ENCODE measurements at places on chromosomes 2 and 18. TPM values are rescaled to one million over a fixed set of nuclear protein-coding genes. Genes with fewer than 3 reads are reported as not detected.

CLHC1 gene
- 6.7 TPM for total RNA-seq

PLEK gene
- 3.0 TPM for total RNA-seq

LGALSL gene
- 5.5 TPM for total RNA-seq

ERFE gene
- not detected for total RNA-seq

LRATD1 gene
- 4.8 TPM for total RNA-seq

STK17B gene
- 7.4 TPM for total RNA-seq

RNF181 gene
- 58.7 TPM for total RNA-seq

GPR35 gene
- 1.4 TPM for total RNA-seq

CHRND gene
- total RNA-seq: not detected

RAB31 gene
- total RNA-seq: 2.5 TPM

ZNF385B gene
- 0.37 TPM for total RNA-seq

GRCh38 chr2:34317797-34318196, 718.7 kb upstream of the FAM98A start:
- no peak for DNase-seq

DNA sequence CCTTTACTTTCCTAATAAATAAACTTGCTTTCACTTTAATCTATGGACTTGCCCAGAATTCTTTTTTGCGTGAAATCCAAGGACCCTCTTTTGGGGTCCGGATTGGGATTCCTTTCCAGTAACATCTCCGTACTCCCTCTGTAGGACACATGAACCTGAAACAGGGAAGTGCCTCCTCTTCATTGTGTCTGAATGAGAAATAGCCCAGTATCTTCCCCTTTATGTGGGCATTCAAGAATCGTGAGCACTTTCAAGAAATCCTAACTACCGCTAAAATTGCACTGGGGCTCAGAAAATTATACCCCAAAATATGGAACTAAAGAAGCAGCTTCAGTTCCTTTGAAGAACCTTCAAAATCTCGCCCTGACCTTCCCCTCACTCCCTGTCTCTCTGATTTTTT, 7.8 kb upstream of the POMC start:
- DNase-seq: no peak

- DNase-seq: peak; percentile 94
These were observed at the start of gene DNAJC10 for GRCh38 chr2:182715892-182716649. TSS of gene DNAJC10 (plus strand) at chr2:182716257. CDS start at chr2:182718087, 1,830 bp downstream.

DNA sequence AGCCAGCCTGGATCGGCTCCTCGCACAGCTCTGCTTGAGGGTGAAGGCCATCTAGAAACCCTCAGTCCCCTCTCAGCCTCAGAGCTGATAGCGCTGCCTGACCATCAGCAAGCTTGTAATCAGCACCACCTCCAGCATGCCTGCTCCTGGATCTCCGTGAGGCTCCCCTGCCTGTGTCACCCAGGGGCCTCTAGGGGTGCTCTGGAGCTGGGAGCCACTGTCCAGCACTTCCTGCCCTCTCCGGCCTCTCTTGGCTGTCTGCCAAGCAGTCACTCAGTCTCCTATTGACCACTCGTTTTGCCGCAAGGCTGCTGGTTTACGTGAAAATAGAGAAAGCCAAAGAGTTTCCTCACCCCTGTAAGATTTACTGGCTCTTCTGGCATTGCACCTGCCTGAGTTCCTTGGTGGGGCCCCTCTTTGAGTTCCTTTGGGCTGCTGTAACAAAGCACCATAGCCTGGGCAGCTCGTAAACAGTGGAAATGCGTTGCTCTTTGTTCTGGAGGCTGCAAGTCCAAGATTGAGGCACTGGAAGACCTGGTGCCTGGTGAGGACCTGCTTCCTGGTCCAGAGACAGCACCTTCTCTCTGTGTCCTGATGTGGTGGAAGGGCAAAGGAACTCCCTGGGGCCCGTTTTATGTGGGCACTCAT, 17.9 kb downstream of the CAPN10 start:
- DNase-seq: peak; percentile 65

GRCh38 chr2:94759211-94759610, 112.0 kb upstream of the TEKT4 start:
- no peak for DNase-seq

GRCh38 chr2:111226876-111227700, 106.4 kb downstream of the BCL2L11 start:
- DNase-seq: no peak

DNA sequence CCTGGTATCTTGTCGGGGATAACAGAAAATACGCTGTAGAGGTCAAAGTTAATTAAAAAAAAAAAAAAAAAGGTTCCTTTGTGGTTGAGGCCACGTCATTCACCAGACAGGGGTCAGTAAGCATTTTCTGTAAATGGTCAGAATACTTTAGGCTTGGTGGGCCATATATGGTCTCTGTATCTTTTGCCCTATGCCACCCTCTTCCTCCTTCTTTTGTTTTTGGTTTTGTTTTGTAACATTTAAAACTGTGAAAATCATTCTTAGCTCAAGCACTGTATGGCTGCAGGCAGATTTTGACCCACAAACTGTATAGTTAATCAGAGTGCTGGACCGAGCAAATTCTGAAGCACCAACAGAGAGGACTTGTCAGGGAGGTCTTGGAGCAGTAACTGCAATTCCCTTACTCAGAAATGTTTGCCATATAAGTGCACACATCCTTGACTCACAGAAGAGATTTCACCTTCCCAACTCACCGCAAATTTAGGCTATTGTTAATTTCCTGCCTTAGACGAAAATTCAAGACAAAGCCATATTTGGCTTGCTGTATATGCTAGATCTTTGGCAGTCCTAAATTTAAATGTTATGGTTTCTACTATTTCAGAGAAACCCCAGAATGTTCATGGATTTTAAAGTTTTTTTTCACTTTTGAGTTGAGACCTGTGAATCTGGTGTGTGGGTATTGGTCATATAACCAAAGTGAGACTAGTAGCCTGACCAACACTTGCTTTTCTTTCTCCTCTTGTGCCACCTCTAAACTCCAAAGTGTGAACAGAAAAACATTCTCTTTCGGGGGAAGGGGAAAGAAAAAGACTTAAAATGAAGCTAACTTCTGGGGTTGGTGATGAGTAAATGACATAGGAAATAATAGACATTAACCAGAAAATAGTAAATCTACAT, 65.4 kb downstream of the DOCK10 start:
- no peak for DNase-seq

DNA sequence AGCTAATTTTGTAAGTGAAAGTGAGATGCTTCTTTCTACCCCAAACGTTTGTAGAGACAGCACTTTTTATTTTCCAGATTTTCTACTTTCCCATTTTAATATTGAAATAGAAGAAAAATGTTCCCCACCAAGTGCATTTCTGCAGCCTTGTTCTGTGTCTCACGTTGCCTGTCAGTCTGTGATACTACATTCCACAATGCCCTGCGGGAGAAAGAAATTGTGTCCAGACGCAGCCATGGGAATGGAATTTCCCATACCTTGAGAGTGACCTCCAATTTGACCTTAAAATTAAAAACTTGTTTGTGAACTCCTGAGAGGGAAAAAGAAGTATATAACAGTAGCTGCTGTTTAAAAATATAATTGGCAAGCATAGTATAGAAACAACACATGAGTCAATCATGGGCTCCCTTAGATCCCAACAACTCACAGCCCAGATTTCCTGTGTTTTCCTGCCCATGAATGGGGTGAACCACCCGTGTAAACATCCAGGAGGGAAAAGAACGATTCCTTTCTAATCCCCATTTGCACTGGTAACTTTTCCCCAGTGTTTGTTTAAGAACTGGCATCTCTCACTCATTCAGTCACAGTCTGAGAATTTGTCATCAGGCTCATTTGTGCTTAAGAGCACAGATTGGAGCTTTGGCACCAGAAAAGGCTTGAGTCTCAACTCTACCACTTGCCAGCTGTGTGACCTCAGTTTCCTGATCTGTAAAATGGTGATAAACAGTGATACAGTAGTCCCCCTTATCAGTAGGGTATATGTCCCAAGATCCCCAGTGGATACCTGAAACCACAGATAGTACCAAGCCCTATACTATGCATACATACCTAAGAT, 166.1 kb upstream of the ZNF521 start:
- no peak for DNase-seq

DNA sequence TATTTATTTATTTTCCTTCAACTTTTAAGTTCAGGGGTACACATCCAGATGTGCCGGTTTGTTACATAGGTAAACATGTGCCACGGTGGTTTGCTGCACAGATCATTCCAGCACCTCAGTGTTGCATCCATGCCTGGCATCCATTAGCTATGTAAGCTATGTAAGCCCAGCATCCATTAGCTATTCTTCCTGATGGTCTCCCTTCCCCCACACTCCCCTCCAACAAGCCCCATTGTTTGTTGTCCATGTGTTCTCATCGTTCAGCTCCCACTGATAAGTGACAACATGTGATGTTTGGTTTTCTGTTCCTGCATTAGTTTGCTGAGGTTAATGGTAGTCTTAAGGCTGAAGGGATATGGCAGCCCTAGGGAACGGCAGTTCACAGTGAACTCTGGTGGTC, 203.4 kb downstream of the CTNNA2 start:
- no peak for DNase-seq

- no peak for DNase-seq
These were observed 1027.1 kb downstream of the TMEM182 start for GRCh38 chr2:103788951-103789350.

- DNase-seq: no peak
These were observed 24.8 kb upstream of the TNS1 start for GRCh38 chr2:218027426-218028188.

- DNase-seq: no peak
These were observed 192.5 kb downstream of the TPGS2 start for GRCh38 chr18:36636237-36636817.

GRCh38 chr2:113089916-113090315, 22.1 kb downstream of the IL1F10 start:
- no peak for DNase-seq

DNA sequence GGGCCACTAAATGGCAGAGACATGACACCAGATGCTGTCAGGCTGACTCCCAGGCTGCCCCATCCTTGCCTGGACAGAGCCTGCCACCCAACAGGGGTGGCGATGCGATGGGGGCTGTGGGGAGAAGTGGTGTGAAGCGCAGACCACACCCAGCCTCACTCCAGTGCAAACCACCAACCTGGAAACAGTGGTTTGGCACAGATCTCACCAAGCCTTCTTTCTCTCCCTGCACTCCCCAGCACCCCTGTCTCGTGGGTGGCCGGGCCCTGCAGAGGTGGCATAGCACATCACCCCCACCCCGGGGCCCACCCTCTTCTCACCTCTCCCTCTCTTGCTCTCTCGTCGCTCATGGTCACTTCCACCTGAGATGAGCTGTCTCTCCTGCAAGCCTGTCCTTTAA, 32.6 kb downstream of the CIB4 start:
- DNase-seq: no peak

- DNase-seq: no peak
These were observed 221.6 kb downstream of the GBX2 start for GRCh38 chr2:235946590-235946989.

DNA sequence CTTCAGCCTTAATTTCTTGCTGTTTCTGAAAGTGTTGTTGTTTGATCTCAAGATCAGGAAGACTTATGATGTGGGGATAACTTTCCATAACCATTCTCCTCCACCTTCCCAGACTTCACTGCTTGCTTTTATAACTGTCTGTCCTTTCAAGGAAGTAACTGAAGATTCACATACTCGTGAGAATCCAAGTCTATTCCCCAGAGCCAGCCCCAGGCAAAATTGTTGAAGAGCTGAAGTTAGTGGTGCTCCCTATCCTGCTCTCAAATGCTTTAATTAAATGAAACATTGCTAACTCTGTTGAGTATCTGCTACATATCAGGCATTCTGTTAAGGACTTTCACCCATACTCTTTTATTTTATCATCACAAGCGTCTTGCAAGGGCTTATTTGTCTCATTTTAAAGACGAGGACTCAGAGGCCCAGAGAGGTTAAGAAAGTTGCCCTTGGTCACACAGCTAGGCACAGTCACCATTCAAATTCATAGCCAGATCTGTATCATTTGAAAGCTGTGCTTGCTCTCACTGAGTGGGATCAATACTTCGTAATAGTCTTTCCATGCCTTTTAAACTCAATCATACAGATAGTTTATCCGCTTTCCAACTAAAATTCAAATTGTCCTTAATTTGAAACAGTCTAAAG, 189.8 kb upstream of the TCF4 start:
- no peak for DNase-seq

- DNase-seq: no peak
These were observed 240.6 kb upstream of the RAB12 start for GRCh38 chr18:8368512-8369217.

- no peak for DNase-seq
These were observed 43.5 kb upstream of the LRRTM1 start for GRCh38 chr2:80348078-80348477.

- no peak for DNase-seq
These were observed 1.7 kb downstream of the MARS2 start for GRCh38 chr2:197706839-197707207.

GRCh38 chr2:216021768-216022565, 8.6 kb upstream of the MREG start:
- DNase-seq: no peak

- DNase-seq: no peak
These were observed 434.7 kb downstream of the GRB14 start for GRCh38 chr2:164186591-164186990.

DNA sequence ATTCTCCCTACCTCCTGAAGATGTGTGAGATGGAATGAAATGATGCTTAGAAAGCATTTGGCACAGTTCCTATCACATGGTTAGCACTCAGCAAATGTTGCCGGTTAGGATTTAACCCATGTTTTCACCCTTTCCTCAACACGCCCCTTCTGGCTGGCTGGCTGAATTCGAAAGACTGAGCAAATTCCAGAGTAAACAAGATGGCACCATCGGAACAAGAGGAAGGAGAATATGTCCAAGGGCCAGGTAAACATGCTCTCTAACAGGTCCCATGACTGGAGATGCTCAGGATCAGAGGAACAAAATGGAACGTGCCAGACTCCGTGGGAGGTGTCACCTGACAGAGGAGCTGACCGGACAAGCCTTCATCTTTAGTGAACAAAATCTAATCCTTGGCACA, 145.6 kb downstream of the ANKRD44 start:
- DNase-seq: no peak

DNA sequence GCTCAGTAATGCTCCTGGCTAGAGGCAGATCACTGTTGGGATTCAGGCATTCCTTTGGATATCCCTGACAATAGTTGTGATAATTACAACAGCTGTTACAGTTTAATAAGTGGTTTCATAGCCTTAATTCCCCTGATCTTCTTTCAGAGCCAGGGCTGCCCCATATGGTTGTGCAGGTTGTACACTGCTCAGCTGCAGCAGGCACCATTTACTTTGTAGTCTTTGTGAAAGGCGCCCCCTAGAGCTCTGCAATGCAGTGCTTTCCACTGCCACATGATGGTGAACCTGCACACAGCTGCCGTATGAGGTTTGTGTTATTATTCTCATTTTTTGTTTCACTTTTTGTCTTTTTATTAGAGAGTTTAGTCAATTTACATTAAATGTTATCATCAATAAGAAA, 239.1 kb downstream of the KCNS3 start:
- DNase-seq: no peak

- peak; percentile 84 for DNase-seq
These were observed 219.6 kb upstream of the RAB12 start for GRCh38 chr18:8389391-8390340.

GRCh38 chr2:55358451-55358850, 61.2 kb downstream of the CCDC88A start:
- no peak for DNase-seq

- DNase-seq: no peak
These were observed 16.0 kb downstream of the RAMP1 start for GRCh38 chr2:237875256-237876060.

- no peak for DNase-seq
These were observed 29.8 kb downstream of the TSPYL6 start for GRCh38 chr2:54226260-54226659.

All from pancreas (tissue), 10 donors.